Activated CD4-positive, alpha-beta T cell treated with anti-CD3 and anti-CD28 coated beads, Interleukin-2, amount 10 ng/mL, durations not matched to agents 7 days and 5 days (primary cell): ENCODE measurements at places on chromosomes 3 and 15. TPM values are rescaled to one million over a fixed set of nuclear protein-coding genes. Genes with fewer than 3 reads are reported as not detected.

DNA sequence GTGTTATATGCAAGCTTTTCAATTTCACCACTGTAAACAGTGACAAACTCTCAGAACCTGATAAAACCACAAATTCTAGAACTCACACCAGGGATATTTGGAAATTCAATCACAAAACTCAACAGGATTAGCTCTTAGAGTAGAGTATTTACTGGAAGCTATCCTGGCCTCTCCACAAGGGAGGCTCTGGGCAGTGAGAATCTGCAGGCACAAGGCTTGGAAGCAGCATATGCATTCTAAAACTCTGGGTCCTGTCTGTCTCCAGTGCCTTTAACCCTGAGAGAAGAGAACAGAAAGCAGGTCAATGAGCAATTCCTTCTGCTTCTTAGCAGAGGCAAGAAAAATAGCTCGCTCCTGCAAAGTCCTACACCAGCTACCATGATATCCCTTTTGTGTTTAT, 23.4 kb downstream of the PLSCR4 start:
- no peak overlapping the region for H3K4me3 ChIP-seq
- no peak overlapping the region for H3K27ac ChIP-seq
- no peaks in the 10 kb centered on the region for H3K36me3 ChIP-seq
- DNase-seq = no peak
- no peaks in the 10 kb centered on the region for H3K4me1 ChIP-seq
- no peaks in the 10 kb centered on the region for H3K27me3 ChIP-seq

GRCh38 chr3:156604642-156605144, 49.8 kb upstream of the SSR3 start:
- H3K4me3 ChIP-seq = no peak overlapping the region
- peaks cover 31% of the 10 kb centered on the region for H3K27me3 ChIP-seq
- H3K36me3 ChIP-seq = no peaks in the 10 kb centered on the region
- DNase-seq = no peak
- peaks cover 40% of the 10 kb centered on the region for H3K4me1 ChIP-seq

DNA sequence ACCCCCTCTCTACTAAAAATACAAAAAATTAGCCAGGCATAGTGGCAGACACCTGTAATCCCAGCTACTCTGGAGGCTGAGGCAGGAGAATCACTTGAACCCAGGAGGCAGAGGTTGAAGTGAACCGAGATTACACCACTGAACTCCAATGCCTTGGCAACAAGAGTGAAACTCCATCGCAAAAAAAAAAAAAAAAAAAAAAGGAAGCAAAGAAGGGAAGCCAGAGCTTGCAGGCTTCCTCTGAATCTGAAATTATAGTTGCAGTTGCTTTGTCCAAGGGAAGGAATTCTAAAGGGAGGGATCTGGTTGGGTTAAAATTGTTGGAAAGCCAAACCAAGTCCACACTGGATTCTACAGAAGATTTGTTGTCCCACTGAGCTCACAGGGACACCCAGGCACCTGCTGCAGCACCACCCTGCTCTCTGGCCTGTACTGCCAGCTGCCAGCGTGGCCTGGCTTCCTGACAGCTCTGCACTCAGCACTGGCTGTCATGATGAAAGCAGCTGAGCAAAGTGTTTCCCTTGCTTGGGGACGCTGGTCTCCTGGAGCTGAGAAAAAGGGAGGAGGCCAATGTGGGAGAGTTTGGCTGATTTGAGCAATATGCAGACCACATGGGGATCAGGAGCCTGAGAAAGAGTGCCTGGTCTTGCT, 88.8 kb upstream of the HES1 start:
- peaks cover 8% of the 10 kb centered on the region for H3K4me1 ChIP-seq
- peaks cover 12% of the 10 kb centered on the region for H3K27me3 ChIP-seq
- no peak overlapping the region for H3K27ac ChIP-seq
- H3K4me3 ChIP-seq = no peak overlapping the region
- H3K36me3 ChIP-seq = peaks cover 15% of the 10 kb centered on the region

- peak; percentile 73 for DNase-seq
- H3K4me3 ChIP-seq = peak overlapping the region; percentile 51
- H3K27ac ChIP-seq = peak overlapping the region; percentile 87
- H3K4me1 ChIP-seq = peaks cover 97% of the 10 kb centered on the region
- no peaks in the 10 kb centered on the region for H3K27me3 ChIP-seq
Measured at GRCh38 chr15:78049691-78050440, 27.6 kb downstream of the TBC1D2B start.

CHL1 gene
- not detected for total RNA-seq

EPHA3 gene
- total RNA-seq = not detected
